ENCODE measurements at places on chromosomes 6 and 20. TPM values are rescaled to one million over a fixed set of nuclear protein-coding genes. Genes with fewer than 3 reads are reported as not detected.

FUCA2 gene
- 15.7 TPM for total RNA-seq

ADGRF4 gene
- not detected for total RNA-seq

MCCD1 gene
- total RNA-seq = not detected

CBFA2T2 gene
- total RNA-seq = 18.9 TPM

RIPPLY2 gene
- not detected for total RNA-seq

TSPO2 gene
- total RNA-seq = not detected

F13A1 gene
- total RNA-seq = not detected

ESR1 gene
- total RNA-seq = 3.6 TPM

GNRH2 gene
- 1.3 TPM for total RNA-seq

PSMB8 gene
- 408 TPM for total RNA-seq

PPP1R14C gene
- 0.15 TPM for total RNA-seq

FOXO3 gene
- total RNA-seq = 9.0 TPM

MMP24 gene
- 0.12 TPM for total RNA-seq

SPAG4 gene
- total RNA-seq = 2.9 TPM

PROKR2 gene
- total RNA-seq = not detected

Data from T-helper 1 cell treated with Interleukin-12 subunit alpha and Interleukin-12 subunit beta and Interleukin-4 antibody, amounts not matched to agents 30 ng/mL and 1 ng/mL, for 36 hours (primary cell).